ENCODE measurements at places on chromosomes 11 and 22.

DNA sequence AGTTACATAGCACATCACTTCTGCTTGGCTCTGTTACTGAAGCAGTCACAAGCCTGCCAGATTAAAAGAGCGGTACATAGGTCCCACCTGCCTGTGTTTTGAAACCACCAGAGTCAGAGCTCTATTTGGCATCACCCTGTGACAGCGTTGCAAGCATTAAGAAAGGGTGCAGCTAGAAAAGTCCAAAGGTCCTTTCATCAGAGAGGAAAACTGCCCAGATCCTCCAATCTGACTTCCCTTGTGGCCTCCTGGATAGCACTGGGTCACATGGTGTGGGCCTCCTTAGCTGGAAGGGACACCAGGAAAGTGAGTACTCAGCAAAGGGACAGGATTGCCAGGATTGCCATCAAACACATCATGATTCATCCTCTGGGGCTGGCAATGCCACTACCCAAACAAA is 22.9 kb downstream of the STX3 start:
- no peak for DNase-seq

GRCh38 chr11:46976182-46976854 is 39.8 kb downstream of the CSTPP1 start:
- DNase-seq = peak; percentile 50

- DNase-seq = no peak
Measured at GRCh38 chr11:126192361-126192760, 19.1 kb downstream of the RPUSD4 start.

DNA sequence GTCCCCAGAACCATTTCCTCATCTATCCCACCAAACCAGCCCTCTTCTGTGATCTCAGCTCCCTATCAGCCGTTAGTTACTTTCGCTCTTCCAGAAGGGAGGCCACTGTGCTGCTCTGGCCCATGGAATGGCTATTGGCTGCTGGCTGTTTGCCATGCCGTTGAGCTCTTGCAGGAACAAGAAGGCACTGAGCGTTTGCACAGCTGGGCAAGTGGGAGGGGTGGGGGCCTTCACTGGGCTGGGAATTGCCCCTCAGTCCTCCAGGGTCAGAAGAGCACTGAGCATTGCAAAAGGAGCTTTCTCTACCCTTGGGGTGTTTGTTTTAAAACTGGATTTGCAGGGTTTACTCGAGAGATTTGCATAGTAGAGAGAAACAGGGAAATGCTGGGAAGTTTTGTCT is 129.0 kb upstream of the PARVA start:
- no peak for DNase-seq

Measured in GM06990 (cell line).